ENCODE measurements at places on chromosomes 11 and 22.

- no peak for DNase-seq
These were observed 33.6 kb upstream of the SUSD2 start for GRCh38 chr22:24147666-24148065.

DNA sequence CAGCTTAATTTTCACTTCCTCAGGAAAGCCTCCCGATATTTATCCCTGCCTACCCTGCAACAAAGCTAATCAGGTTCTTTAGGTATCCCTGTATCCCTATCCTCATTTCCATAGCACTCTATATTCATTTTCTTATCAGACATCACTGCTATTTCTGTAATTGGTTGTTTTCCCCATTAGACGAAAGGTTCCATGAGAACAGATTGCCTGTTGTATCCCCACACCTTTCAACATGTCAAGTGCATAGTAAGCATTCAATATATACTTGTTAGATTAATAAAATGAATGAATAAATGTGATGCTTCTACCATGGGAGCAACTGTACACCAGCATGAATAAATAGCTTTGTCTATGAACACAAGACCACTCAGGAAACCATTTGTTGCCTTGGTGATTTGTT, 499.8 kb downstream of the DLG2 start:
- DNase-seq: no peak

DNA sequence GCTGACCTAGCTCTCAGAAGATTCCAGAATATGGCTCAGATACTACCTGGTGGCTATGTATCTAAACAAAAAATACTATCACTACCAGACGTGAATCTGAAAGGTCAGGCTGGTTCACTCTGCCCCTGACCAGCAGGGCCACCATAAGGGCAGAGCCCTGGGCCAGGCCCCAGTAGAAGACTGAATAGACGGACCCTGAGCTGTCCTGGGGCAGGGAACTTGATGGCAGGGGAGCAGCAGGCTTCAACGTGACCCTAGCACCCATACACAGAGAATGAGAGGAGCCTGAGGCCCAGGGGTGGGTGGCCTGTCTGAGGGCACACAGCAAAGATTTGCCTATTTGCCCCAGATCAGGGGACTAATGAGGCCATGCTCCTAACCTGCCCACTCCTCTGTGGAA, 6.6 kb upstream of the RNF185 start:
- no peak for DNase-seq

DNA sequence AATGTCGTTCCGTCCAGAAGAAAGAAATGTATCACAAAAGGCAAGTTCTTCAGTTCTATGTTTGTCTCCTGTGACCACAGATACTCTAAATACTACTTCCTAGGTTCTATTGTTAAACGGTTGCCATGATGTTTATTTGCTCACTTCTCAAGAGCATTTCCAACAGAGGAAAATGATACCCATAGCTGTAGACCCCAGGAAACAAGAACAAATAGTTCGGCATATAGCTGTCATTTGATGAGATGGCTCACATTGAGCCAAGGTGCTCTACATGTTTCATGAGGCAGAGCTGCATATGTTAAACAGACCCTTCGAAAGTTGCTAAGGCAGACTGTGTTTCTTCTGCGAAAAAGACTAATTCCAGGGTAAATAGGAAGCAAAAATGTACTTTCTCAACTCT, 15.4 kb upstream of the ANGPTL5 start:
- no peak for DNase-seq

GRCh38 chr22:29948385-29948769, 65.4 kb downstream of the MTMR3 start:
- DNase-seq: no peak

GRCh38 chr11:2779981-2780849, 80.4 kb upstream of the KCNQ1OT1 start:
- DNase-seq: no peak

DNA sequence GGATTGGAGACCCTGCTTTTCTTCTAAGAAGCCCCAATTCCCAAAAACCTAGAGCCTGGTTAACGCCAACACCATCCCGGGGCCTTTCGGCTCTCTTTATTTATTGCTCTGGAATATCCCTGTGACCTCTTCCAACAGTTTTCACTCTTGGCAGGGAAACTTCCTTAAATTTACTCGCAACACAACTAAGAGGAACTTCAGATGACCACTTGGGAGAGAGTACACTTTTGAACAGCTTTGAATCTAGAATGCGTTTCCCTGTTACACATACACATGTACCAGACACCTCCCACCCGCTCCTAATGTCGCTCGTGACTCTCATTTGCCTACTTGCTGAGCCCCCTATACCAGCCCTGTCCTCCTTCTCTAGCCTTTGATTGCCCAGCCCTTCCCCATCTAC, 19.4 kb downstream of the TUBA8 start:
- DNase-seq: no peak

GRCh38 chr11:122198291-122198983, 82.4 kb upstream of the BLID start:
- DNase-seq: no peak

- no peak for DNase-seq
These were observed 8.4 kb downstream of the MRPL48 start for GRCh38 chr11:73795925-73796632.

DNA sequence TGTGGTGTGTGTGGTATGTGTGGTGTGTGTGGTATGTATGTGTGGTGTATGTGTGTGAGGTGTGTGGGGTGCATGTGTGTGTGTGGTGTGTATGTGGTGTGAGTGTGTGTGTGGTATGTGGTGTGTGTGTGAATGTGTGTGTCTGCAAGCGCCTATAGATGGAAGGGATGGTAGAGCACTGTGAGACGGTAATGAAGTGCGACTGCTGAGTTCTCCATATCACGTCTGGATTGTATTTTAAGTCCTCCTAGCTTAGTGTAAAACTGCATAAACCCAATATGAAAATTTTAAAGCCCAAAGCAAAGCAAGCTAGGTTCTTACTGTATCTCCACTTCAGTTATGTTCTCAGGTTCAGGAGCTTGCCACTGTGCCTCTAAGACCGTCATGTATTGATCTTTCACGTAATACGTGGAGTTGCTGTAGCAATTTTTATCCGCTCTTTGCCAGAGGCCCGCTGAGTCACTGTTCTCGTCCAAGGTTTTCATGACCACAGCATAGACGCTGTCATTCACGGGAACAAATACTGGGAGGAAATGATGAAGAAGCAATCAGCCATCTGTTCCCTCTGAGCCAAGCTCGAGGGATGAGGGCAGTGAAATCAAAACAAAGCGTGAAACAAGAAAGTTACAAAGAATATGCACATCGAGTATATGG, 5.5 kb downstream of the PLET1 start:
- no peak for DNase-seq

All from stimulated activated CD4-positive, alpha-beta T cell treated with anti-CD3 and anti-CD28 coated beads, Interleukin-4, amount 100 ng/mL, for 4 hours (primary cell).